ENCODE measurements at places on chromosomes 5 and 9. TPM values are rescaled to one million over a fixed set of nuclear protein-coding genes. Genes with fewer than 3 reads are reported as not detected.

DNA sequence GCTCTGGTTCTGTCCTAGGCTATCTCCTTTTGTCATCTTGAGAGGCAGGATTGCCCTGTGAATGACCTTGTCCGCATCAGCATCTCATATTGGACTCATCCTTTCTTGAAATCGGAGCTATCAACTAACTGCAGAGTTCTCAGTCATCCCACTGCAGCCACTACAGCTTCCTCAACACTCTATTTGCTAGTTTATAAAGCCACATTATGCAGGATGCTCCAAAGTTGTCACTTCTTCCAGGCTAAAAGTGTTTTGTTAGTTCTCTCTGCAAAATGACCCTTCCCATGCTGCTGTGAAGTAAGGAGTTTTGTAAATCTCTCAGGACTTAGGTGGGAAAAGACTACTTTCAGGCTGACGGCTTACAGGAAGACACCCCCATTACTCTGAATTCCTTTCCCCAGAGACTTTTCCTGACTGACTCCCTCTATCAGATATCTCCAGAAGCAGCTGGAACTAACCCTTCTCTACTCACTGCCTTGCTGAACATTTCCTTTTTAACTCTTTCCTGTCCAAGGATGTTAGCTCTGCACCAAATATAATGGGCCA is 257.6 kb downstream of the NFIB start:
- no peak for DNase-seq

The IL3 gene
- total RNA-seq: not detected

GRCh38 chr9:119053070-119053469 is 316.2 kb downstream of the BRINP1 start:
- no peak for DNase-seq

GRCh38 chr5:175873088-175873454 is 1.7 kb downstream of the CPLX2 start:
- no peak for DNase-seq

- DNase-seq: no peak
Measured at GRCh38 chr5:139148986-139149385, 49.2 kb downstream of the SIL1 start.

- DNase-seq: no peak
Measured at GRCh38 chr9:7844242-7844641, 44.7 kb upstream of the DMAC1 start.

- no peak for DNase-seq
Measured at GRCh38 chr5:129384193-129384592, 75.9 kb upstream of the ADAMTS19 start.

- DNase-seq: no peak
Measured at GRCh38 chr5:27548484-27548883, 510.1 kb upstream of the CDH9 start.

DNA sequence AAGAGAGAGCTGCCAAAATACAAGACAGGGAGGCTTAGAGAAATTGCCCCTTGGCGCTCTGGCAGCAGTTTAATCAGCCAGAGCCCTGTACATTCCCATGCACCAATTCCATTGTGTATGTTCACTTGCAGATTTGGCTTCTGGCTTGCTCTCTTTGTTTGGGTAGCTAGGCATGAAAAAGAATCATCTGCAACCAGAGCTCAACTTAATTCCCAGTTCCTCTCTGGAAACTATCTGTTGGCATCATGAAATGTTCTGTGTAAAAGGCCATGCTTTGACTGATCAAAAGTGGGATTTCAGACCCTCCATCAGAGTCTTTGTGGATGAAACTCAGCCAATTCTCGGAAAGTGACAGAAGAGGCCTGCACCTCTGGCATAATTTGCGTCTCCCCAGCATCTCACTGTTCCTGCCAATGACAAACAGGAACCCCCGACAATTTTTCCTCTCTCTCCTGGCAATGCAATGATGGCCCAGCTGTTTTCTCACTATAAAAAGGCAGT is 53.8 kb upstream of the RAD23B start:
- no peak for DNase-seq
